Jurkat, Clone E6-1 (cell line): ENCODE measurements at places on chromosomes 6 and 20.

- no peak for DNase-seq
Observed at GRCh38 chr6:159655409-159655988, 37.5 kb downstream of the SOD2 start.

DNA sequence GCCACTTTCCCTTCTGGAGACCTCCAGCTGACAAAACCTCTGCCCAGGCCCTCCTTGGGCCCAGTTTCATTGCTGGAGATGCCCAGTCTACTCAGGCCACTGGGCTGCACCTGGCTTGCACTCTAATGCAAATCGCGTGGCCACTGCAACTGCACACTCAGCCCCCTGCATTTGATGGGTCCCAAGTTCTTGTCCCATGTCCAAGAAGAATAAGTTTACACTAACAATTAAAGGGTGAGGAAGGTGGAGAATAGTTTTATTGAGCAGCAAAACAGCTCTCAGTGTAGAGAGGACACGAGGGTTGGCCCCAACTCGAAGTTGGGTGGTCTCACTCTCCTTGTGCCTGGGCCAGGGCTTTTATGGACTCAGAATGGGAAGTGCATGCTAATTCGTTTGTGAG is 31.9 kb upstream of the THEMIS start:
- DNase-seq, result no peak

GRCh38 chr6:125618629-125619028 is 130.8 kb upstream of the HEY2 start:
- DNase-seq, result no peak

DNA sequence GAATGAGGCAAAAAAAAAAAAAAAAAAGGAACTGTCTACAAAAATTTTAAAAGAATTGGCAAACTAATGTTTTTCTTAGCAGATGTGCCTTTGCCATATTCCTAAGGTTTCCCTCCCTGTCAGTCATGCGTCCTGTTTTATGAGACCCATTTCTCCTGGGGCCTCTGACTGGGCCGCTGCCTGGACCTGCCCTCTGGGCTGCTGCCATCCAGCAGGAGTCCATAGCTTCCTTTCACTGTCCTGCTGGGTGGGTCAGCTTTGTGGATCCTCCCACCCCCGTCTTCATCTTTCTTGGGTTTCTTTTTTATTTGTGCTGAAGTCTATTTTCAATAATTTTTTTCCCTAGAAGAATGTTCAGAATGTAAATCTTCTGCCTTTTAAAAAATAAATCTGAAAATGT is 110.8 kb upstream of the SCP2D1 start:
- no peak for DNase-seq
